ENCODE measurements at places on chromosomes 11 and 22.
A peak's percentile ranks its signal among the peaks of the same experiment; 100 is the strongest.

DNA sequence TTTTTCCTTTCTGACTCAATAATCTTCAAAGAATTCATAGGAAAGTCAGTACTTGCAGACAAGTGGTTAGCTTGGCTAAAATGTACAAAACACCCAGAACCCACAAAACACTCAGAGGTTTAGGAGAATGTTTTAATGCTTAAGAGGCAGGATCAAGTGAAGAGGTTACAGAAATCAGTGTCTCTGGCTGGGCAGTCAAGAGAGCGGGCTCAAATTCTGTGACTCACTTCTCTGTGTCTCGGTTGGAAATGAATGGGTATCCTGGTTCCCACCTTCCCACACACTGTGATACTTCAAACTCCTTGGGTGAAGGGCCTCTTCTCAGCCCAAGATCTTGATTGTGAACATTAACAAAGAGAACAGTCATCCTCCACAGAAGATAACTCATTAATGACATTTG lies 3.8 kb downstream of the MPEG1 start:
- DNase-seq = no peak

DNA sequence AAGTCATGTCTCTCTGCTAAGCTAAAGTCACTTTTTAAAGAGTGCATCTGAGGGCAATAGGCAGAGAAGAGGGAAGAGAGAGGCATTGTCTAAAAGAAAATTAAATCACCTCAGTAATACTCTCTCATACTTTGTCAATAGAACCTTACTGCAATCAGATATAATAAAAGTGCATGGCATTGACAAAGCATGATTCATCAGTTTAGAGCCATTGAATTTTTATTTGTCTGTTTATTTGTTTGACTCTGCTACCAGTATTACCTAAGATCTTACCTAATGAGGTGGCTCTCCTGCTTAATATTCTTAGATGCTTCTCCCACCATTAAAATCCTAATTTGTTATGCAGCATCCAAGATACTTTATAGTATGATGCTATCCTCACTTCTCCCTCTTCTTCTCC lies 209.0 kb downstream of the PGR start:
- no peak for DNase-seq

DNA sequence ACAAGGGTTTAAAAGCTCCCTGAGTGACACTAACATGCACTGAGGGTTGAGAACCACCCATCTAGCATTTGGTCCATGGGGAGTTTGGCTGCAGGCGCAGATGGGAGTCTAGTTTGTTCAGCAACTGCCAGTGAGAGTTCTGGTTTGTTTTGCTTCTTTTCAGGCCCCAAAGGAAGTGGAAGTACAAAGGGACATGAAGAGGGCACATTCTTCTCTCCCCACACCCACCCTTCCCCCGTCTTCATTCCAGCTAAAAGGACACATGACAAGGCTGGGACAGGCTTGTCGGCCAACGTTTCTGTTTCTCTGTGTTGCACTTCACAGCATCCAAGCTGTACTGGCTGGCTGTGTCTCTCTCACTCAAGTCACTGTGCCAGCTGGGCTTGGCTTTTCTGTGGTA lies 8.2 kb upstream of the ENDOD1 start:
- no peak for DNase-seq

GRCh38 chr11:77375107-77375506 lies 73.6 kb upstream of the GDPD4 start:
- no peak for DNase-seq

- no peak for DNase-seq
Measured at GRCh38 chr11:120643284-120643683, 131.7 kb downstream of the GRIK4 start.

DNA sequence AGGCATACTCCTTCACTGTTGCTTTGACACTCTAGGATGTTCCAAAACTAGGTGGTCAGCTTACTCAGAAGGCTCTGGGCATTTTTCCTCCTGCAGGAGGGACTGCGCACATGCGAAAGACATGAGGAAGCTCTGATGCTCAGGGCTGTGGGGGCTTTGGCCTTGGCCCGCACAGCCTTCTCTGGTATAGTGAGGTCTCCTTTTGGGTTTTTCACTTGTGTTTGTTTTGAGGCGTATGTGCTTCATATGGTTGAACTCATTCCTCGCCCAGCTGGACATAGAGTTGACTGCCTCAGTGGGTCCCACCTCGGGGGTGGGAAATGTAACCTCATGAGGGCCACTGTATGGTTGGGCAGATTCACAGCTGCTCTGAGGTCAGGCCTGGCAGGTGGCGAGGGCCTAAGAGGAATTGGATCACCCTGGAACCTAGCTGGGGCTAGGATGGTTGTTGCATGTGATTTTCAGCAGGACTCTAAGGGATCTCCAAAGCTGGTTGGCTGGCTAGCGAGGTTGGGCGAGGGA lies 63.7 kb downstream of the PTPRJ start:
- DNase-seq = no peak

- no peak for DNase-seq
Measured at GRCh38 chr11:37512156-37512780, 914.2 kb upstream of the RAG2 start.

DNA sequence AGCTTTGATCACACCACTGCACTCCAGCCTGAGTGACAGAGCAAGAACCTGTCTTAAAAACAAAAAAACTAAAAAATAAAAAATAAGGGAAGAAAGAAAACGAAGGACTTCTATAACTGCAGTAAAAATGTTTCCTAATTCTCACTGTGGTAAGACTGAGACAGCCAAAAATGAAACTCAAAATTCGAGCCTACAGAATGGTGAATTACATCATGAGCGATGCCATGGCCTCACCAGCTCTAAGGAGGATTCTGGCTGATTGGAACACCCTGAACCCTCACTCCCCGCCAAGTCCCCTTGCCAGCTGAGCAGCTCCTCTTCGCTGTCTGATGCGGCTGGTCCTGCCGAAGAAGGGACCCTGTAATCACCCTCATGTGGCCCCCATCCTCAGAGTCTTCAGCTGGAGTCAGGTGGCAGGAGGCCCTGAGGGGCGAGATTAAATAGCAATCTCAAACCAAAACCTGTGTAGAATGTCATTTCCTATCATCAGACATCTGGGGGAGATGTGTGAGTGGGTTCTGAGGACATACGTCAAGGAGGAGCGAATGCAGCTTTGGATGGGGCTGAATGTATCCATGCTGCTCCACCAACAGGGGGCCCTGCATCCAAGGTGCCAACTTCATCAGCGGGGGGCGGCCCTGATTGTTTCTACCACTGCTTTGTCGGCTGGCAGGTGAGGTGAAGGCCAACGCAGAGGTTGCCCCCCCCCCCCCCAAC lies 29.2 kb downstream of the PDGFB start:
- peak; percentile 14 for DNase-seq

DNA sequence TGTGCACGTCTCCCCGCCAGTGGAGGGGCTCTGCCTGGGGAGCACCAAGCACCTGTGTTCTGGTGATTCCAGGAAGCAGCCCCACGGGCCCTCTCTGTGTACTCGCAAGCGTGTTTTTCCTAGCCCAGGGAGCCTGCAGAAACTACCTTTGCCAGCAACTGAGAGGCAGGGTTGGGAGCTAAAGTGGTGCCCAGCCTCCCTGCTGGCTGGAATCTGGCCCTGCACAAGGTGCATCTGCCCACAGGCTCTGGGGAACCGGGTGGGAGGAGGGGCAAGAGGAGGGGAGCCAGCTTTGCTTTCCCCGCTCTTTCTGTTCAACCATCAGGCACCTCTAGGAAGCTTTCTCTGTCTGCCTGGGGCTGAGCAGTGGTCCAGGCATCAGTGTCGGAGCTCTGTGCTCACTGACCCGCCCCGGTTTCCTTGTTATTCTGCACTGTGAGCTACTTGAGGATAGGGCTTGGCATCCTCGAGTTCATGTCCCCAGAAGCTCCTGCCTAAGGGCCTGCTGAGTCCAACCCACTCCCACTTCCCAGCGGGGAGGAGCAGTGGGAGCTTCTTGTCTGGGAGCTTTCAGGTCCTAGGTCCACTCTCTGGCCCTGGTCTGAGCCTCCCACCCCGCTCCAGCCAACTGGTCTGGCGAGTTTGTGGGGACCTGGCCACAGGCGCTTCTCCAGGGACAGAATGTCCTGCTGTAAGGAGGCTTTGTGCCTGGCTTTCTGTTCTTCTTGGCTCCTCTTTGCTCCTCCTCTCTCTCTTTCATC lies 14.9 kb downstream of the DAGLA start:
- no peak for DNase-seq

- DNase-seq = no peak
Measured at GRCh38 chr11:125435461-125436238, 60.4 kb downstream of the FEZ1 start.

- DNase-seq = no peak
Measured at GRCh38 chr22:26804911-26805539, 147.6 kb downstream of the MIAT start.

GRCh38 chr11:27699242-27699925 lies 871 bp downstream of the BDNF start:
- no peak for DNase-seq

DNA sequence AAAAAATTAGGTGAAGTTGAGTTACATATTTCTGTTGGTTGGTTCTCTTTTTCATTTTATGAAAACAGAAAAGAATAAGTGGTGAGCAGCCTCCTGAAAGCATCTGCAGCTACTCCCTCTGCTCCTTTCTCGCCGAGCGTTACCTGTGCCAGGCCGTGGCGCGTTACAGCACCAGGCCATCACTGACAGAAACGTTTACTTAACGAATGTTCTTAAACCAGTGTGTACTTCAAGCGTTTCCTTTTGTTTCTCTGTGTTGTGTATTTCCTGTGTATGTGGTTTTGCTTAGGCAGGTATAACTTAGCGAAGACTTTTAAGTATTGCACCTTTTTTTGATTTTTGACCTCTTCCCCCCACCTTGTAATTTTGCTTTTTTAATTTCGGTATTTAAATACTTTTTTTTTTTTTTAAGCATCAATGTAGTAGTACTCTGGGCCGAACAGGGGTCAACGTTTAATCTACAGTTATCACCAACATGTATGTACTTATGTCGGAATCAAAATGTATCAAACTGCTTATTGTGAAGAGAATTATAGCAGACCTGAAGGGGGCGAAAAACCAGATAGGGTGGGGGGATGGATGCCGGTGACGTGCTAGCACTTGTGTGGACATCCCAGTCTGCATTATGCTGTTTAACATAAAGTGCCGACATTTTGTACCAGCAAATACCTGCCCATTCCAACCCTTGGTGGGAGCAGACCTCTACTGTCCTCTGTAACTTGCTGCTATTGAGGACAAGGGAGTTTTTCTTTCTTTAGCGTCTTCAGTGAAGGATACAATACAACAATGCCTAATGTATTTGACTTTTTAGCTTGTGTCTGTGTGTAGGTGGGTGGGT lies 21.6 kb upstream of the ADSL start:
- DNase-seq = peak; percentile 49

Data from effector memory CD4-positive, alpha-beta T cell (primary cell).